ENCODE measurements at places on chromosomes 4 and X.

- no peak for DNase-seq
Observed at GRCh38 chr4:41517747-41518146, 20.2 kb upstream of the LIMCH1 start.

DNA sequence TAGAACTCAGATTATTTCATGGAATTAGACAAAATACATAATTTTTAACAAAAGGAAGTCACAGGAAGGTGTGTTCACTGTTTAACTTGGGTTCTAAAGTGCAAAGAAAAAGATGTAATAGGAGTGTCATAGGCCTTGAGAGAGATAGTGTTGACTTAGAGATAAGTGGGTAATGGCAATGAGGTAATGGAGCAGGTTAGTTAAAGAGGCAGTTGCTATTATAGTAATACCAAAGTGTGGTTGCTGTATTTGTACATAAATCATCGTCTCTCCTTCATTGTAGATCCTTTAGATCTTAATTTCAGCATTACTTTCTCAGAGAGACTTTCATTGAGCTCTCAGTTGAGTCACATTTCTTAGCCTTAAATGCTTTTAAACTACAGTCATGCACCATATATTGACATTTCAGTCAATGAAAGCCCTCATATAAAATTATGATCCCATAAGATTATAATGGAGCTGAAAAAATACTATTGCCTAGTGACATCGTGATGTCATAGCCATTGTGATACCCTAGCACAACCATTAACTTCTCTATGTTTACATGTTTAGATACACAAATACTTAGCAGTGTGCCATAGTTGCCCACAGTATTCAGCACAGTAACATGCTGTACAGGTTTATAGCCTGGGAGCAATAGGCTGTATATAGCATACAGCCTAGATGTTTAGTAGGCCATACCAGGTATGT is 245.4 kb downstream of the ADGRL3 start:
- DNase-seq, result no peak

DNA sequence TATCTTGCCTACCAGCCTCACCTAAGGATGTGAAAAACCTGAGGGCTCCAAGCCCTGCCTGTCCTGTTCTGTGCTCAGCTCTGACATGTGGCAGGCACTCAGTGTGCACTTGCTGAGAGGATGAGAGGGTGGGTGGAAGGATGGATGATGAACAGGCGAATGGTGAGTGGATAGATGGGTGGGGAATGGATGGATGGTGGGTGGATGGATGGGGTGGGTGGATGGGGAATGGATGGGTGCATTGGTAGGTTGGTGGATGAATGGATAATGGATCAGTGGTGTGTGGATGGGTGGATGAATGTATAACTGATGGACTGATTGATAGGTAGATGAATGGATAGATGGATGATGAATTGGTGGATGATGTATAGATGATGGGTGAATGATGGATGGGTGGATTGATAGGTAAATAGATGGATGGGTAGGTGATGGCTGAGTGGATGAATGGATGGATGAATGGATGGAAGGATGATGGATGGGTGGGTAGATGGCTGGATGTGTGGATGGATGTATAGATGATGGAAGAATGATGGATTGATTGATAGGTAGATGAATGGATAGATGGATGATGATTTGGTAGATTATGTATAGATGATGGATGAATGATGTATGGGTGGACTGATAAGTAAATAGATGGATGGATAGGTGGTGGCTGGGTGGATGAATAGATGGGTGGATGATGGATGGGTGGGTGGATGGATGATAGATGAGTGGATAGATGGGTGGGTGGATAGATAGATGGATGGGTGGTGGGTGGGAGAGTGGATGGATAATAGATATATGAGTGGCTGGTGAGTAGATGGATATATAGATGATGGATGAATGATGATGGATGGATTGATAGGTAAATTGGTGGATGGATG is 69.3 kb upstream of the NKX1-1 start:
- DNase-seq, result no peak

DNA sequence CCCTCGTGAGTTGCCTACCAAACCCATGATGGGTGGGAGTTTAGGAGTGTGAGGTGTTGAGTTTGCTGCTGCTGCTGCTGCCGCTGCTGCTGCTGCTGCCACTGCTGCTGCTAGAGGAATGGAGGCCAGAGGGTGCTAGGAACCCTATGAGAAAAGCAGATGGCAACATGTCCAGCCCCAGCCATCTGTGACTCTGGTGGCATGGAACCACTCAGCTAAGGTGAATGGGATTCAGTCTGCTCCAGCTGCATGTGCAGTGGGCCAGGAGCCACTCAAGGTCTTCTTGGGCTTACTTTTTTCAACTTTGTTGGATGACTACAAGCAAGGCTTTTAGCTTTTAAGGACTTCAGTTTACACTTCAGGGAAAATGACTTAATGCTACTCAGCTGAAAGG is 103.8 kb downstream of the RTL5 start:
- DNase-seq, result no peak

GRCh38 chr4:60452266-60452665 is 747.9 kb upstream of the ADGRL3 start:
- DNase-seq, result no peak

DNA sequence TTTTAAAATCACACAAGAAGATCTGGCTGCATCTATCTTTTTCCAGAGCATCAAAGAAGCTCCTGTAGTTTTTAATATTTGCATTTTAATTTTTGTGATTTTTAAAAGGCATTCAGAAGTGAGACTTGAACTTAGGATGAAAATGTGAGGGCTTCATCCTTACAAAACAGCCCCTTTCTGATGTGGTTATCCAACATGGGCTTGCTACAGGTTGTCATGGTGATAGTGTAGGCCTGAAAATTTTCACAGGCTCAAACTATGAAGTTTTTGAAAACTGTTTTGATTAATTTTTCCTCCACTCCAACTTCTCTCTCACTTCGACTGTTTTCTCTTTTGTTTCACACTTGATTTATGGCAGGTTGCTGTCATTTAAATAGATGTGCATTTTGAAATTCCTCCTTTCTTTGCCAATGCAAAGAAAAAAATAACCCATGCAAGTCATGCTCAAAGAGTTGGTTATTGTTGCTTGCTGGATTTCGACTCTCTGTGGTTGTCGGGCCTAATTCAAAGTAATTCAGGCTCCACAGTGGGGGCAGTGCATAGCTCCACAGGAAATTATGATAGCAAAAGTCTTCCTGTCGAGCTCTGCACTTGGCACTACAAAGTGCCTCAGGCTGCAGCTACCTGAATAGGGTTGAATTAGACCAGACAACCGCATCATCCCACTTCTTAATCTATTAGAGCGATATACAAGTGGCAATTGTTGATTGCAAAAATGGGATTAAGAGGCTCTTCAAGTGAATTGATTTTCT is 201.0 kb upstream of the GPR101 start:
- no peak for DNase-seq

GRCh38 chrX:71657267-71657666 is 10.1 kb upstream of the LOC101059915 start:
- DNase-seq, result no peak

GRCh38 chrX:110846071-110846470 is 50.5 kb upstream of the CHRDL1 start:
- DNase-seq, result no peak

- DNase-seq, result no peak
Observed at GRCh38 chr4:3797831-3798790, 31.9 kb downstream of the ADRA2C start.

DNA sequence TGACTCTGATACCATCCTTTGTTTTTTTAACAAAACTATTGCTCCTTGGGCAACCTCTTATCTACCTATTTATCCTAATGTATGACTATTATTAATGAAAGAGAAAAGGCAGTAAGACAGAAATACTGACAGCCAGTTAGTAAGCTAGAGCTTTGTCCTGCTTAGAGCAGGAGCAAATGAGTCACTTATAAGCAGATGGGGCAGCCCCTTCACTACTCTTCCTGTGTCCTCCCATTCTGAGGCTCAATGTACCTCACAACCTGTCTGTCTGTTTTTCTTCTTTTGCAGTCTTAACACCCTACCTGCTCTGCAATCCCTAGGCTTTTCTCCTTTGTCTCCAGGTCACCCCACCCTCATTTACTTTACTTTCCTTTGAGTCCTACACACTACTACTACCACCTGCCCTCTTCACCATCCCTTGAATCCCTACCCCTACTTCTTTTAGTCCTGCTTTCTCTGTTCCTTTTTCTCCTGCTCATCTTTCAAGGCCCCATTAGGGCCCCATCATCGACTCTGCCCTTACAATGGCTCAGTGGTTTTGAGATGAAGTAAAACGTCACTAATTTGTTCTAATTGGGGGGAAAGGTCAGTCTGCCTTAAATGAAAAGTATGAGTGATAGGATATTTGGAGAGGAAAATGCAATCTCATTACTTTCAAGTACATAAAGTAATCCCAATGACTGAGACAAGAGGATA is 294.3 kb downstream of the GUCY2F start:
- no peak for DNase-seq

- no peak for DNase-seq
Observed at GRCh38 chrX:8711401-8711800, 20.5 kb downstream of the ANOS1 start.

- no peak for DNase-seq
Observed at GRCh38 chr4:138055890-138056289, 186.3 kb downstream of the SLC7A11 start.

DNA sequence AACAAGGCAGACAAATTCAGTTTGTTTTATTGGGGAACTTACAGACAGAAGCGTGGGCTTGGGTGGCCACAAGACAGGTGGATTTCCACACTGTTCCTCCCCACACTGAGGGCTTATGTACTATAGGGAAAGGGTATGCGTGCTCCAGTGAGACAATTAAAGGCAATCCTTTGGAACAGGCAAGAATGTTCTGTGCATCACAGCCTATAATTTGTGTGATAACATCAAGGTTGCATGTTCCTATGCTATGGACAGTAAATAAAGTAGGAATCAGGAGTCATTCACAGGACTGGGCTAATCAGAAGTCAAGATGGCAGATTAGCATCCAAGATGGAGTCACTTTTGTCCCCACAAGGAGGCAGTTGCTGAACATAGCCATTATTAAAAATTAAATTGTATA is 84.6 kb upstream of the TRIM2 start:
- no peak for DNase-seq

- no peak for DNase-seq
Observed at GRCh38 chr4:2183394-2183793, 58.5 kb downstream of the HAUS3 start.

- no peak for DNase-seq
Observed at GRCh38 chrX:39310891-39311290, 509.6 kb downstream of the MID1IP1 start.

- DNase-seq, result peak; percentile 91
Observed at GRCh38 chr4:88018466-88018865, 11.0 kb downstream of the PKD2 start.

- DNase-seq, result no peak
Observed at GRCh38 chrX:16612257-16612897, 37.6 kb upstream of the S100G start.

DNA sequence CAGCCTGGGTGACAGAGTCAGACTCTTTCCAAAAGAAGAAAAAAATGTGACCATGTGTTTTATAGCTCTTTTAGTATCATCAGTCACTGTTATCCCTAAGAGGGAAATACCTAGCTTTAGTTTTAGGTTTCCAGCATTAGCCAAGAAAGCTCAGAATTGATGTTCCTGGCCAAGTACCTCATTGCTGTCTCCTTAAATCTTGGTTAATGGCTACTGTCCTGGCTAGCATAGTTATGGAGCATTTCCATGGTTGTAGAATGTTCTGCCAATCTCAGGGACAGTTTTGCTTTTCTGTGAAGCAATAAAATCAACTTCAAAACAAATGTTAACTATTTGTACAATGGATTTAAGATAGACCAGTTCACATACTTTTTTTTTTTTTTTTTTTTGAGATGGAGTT is 74.4 kb downstream of the HTT start:
- DNase-seq, result no peak

All from astrocyte of the hippocampus (primary cell).